ENCODE measurements at places on chromosomes 2 and 18.

DNA sequence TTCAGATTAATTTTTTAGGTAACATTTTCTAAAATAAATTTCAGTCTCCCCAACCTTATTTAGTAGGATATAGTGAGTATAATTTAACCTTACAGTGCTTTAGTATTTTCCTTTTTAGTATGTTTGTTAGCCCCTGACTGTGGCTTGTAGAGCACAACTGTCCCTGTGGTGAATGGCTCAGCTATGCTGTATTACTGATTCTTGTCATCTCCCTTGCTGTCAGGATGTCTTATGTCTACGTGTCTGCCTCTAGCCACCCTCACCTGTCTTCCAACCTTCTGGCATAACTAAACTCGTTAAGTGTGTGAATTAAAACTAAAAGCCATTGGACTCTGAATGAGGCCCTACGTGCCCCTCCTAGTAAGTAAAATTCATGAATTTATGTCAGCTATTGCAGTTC is 18.4 kb downstream of the MRPS9 start:
- DNase-seq = no peak

GRCh38 chr2:14257801-14258507 is 374.6 kb upstream of the LRATD1 start:
- no peak for DNase-seq

GRCh38 chr2:121342751-121343150 is 57.7 kb upstream of the TFCP2L1 start:
- no peak for DNase-seq

DNA sequence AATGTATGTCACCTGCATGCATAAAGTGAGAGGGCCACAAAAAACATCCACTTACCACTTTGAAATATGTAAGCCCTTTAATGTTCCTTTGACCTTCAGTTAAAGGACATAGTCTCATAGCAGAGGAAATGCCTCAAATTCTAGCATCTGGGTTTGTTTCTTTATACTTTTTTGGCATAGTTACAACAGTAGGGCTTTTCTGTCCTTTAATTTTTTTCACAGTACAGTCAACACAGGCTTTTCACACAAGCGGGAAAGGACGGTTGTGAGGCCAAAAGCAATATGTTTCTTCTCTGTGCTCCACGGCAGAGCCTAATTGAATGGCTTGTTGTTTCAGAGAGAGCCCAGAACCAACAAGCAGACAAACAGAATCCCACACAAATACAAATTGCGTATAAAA is 57.6 kb downstream of the CRIM1 start:
- DNase-seq = no peak

DNA sequence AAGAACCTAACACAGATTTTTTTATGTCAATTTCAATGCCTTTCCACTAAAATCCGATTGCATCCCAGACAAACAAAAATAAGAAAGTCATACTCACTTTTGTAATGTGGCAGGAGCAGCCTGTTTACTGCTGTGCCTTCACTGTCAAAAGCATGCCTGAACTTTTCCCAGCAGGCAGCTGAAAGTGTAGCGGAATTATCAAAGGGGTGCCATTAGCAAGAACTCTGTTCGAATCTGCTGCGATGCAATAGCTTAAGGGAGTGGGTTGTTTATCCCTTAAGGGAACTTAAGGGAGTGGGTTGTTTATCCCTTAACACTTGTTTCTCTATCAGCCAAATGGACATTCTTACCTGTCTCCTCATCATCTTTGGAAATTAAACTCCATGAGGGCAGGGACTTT is 243.5 kb downstream of the PAX3 start:
- no peak for DNase-seq

GRCh38 chr18:23827681-23828080 is 138.4 kb downstream of the LAMA3 start:
- no peak for DNase-seq

DNA sequence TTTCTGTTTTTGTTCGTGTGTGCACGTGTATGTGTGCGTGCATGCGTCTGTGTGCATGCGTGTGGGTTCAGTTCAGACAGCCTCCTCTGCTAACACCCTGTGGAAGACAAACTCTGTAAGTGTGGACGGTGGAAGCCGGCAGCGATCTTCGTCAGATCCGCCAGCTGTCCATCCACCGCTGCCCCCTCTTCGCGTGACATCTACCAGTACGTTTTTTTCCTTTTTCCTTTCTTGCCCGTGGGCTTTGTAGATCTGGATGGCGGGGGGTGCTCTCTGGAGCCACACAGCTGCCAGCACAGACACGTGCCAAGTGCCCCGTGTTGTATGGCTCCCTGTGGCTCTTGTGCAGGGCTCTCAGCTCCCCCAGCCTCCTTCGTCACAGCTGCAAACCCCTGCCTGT is 32.3 kb downstream of the ITGB1BP1 start:
- DNase-seq = no peak

GRCh38 chr18:31950583-31950982 is 7.7 kb upstream of the TRAPPC8 start:
- DNase-seq = no peak

- DNase-seq = no peak
Observed at GRCh38 chr2:69196327-69197117, 183.5 kb downstream of the ANTXR1 start.

DNA sequence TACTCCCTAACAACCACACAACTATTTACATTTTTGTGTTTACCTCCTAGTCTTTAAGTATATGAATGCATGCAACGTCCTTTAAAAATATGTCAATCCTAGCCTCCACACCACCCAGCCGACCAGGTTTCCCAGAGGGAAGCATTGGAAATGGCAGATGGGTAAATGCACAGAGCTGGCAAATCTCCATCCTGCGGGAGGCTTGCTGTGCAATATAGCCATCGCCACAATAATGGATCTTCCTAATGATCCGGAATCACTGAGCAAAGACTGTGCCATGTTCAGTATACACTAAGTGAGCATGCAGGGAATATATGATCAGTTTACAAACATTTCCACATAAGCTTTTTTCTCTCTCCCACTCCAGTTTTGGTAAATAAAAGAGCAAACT is 131.8 kb downstream of the NEDD4L start:
- no peak for DNase-seq

DNA sequence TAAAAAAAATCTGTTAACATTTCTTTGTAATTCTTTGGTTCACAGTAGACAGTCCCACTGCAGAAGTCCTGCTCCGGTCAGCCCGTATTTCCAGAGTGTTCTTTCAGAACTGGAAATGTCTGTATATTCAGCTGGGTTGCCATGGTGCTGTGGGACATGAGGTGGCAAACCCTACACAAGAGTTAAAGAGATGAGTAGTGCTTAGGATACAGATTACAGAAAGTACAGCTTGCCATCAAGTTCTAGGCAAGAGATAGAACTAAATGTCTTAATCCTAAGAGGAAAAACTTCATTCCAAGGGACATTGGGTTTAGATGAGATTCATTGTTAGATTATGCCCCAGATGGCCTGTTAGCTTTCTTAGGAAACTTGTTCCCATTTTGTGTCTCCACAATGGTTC is 60.1 kb downstream of the FMNL2 start:
- DNase-seq = no peak

GRCh38 chr2:120624061-120624737 is 111.5 kb upstream of the GLI2 start:
- DNase-seq = no peak

DNA sequence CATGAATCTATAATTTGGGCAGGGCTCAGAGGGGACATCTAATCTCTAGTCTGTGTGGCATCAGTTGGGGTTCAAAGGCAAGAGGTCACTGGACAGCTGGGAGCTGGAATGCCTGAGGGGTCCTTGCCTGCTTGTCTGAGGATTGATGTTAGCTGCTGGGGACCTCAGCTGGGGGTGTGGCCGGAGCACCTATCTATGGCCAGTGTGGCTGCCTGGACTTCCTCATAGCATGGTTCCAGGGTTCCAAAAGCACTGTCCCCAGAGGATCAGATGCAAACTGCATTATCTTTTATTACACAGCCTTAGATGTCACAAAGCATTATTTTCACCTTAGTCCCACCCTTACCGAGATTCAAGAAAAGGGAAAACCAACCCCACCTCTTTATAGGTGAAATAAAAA is 38.6 kb upstream of the YPEL5 start:
- no peak for DNase-seq

- DNase-seq = no peak
Observed at GRCh38 chr2:157363612-157364101, 38.0 kb upstream of the ERMN start.

GRCh38 chr2:20196657-20197161 is 28.2 kb downstream of the SDC1 start:
- no peak for DNase-seq

DNA sequence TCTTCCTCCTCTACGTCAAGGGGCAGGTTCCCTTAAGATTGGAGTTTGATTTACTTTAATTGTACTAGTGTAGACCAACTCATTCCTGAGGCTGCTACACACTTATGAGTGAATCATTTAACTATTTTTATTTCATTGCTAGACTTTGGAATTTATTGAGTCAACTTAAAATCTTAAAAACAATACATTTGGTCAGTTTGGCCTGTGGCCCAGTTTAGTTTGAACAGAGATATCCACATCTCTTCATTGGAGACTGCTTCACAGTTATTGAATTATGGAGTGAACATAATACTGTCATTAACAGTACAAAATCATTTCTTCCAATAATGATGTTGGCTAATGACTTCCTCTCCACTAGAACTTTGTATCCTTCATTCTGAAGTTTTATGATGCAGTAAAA is 34.5 kb upstream of the STPG4 start:
- DNase-seq = no peak

GRCh38 chr2:66566726-66567399 is 131.9 kb downstream of the MEIS1 start:
- DNase-seq = no peak

DNA sequence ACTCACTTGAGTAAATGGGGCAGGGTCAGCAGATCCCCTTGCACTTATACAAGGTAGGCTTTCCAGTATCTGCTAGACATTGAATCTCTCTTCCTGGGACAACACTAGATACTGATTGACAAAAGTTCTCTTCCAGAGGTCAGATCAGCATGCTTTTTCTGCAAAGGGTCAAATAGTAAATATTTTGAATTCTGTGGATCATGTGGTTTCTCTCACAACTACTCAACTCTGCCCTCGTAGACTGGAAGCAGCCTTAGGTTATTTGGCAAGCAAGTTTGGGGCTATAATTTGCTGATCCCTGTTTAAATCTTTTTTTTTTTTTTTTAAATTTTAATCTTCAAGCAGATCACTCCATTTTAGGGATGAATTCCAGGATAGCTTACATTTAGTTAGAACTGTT is 17.4 kb upstream of the NABP1 start:
- no peak for DNase-seq

GRCh38 chr2:59181347-59181746 is 940.2 kb upstream of the FANCL start:
- no peak for DNase-seq

DNA sequence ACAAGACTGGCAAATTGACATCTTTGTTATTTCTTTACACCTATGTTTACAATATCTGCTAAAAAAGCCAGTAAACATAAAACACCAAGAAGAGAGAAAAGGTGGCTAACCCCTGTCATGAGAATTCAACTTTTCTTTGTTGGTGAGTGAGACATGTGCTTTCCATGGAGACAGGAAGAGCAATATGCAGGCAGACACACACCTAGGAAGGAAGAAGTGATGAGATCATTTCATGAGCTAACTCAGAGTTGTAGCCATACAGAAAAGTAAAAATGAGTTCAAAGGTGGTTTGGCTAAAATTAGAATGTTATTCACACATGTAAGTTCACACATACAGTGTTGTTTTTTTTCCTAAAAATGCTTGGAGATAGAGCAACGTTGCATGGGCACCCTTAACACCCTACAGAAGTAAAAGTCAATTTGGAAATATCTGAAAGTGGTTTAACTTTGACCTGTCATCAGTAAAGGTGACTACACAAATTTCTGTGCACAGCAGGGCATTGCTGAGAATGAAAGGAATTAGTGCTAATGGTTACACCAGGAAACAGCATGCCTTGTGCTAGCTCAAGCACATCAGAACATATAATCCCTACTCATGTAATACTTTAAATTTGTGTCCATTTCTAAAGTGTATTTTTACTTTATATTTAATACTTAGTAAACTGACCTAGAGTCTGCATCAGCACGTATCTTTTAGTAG is 557.6 kb downstream of the CBLN2 start:
- no peak for DNase-seq

- DNase-seq = no peak
Observed at GRCh38 chr2:207135340-207135739, 30.4 kb downstream of the KLF7 start.

GRCh38 chr2:228767196-228767595 is 503.9 kb downstream of the PID1 start:
- no peak for DNase-seq

GRCh38 chr2:150495993-150496627 is 8.6 kb upstream of the RND3 start:
- DNase-seq = no peak

- DNase-seq = no peak
Observed at GRCh38 chr2:19796035-19796695, 105.6 kb downstream of the TTC32 start.

- DNase-seq = no peak
Observed at GRCh38 chr2:165576409-165577154, 107.1 kb downstream of the CSRNP3 start.

DNA sequence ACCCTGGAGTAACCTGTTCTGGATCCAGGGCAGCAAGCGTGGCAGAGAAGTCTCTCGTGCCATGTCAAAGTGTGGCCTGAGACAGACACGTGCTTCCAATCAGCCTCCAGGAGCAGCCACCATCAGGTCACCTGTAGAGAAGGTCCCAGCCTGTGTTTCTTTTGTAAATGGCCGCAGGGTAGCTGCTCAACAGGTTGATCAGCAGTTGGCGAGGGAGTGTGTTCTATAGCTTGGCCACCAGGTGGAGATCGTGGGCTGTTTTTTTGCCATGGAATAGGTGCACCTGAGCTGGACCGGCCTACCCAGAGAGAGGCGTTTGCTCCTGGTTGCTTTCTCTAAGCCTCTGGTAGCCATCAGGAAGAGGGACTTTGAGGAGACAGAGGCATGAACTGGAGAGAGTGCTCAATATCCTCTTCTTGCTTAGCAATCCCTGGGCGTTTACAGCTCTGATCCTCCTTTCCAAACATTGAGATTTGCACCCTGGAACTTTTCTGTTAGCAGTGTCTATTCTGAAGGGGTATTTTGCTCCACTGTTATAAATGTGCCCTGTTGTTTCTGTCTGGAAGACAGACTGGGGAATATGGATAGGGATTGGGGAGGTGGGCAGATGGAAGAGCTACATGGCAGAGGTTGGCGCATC is 34.2 kb upstream of the EN1 start:
- peak; percentile 59 for DNase-seq

DNA sequence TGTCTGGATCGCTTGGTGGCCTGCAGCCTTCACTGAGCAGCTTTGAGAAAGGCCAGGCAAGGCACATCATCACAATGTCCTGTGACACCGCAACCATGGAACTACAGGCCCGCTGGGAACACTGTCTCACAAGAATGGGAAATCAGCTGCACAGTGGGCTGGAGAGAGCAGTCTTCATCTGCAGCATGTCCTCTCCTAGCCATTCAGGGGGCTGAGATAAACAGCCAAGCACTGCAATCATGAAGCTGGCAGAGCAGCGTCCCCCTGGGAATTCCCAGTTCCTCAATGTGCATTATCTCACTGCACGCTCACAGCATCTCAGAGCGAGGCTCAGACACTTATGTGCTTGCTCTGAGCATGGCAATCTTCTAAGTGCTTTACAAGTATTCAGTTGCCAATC is 1.9 kb downstream of the CMPK2 start:
- DNase-seq = no peak

- no peak for DNase-seq
Observed at GRCh38 chr2:219877728-219878127, 250.3 kb downstream of the SLC4A3 start.
